Stimulated activated naive B cell treated with anti-CD40 and anti-IgM and Interleukin-4, amounts not matched to agents 10 μg/mL and 1 μg/mL and 100 μg/mL, for 72 hours (primary cell): ENCODE measurements at places on chromosomes 1 and 21.

DNA sequence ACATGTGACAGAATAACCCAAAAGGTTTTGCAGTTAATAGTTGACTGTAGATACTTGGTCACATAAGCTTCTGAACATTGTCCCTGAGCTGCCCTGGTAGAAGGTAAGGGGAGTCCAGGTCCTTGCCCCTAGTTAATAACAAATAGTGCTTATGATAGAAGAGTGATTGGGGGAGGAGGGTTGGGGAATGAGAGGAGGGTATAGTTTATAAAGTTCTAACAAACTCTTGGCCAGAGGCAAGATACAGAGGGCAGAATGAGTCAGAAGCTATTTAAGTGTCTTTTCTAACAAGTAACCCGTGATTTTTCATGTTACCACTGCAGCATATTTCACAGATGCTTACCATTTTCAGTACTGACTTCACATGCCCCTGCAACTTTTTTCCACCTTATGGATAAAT, 26.7 kb upstream of the MYOCOS start:
- no peak for DNase-seq

- no peak for DNase-seq
Observed at GRCh38 chr1:27503844-27504587, 14.0 kb upstream of the WASF2 start.

DNA sequence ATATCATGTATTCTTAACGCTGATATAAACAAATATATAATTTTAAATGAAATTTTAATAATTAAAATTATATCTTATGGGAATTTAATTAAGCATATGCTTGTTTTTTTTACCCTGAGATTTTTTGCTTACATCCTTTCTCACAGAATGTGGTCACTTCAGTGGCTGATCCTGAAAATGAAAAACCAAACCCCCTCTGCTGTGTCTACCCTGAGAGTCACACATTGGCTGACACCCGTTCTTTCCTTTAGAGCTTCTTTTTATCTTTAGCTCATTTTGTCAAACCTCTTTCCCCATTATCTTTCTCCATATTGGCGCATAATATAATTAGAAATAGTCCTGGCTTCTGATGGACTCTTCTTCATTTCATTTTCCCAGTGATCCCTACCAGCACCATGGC, 10.8 kb upstream of the CACYBP start:
- no peak for DNase-seq

- no peak for DNase-seq
Observed at GRCh38 chr1:77273891-77274290, 7.9 kb upstream of the AK5 start.

GRCh38 chr1:24586119-24586518, 30.2 kb downstream of the NCMAP start:
- DNase-seq = no peak

- no peak for DNase-seq
Observed at GRCh38 chr1:56495538-56495937, 83.8 kb downstream of the PLPP3 start.

- DNase-seq = peak; percentile 61
Observed at GRCh38 chr1:89941110-89941766, 53.7 kb upstream of the ZNF326 start.

- no peak for DNase-seq
Observed at GRCh38 chr1:246748867-246749266, 24.7 kb downstream of the SCCPDH start.

DNA sequence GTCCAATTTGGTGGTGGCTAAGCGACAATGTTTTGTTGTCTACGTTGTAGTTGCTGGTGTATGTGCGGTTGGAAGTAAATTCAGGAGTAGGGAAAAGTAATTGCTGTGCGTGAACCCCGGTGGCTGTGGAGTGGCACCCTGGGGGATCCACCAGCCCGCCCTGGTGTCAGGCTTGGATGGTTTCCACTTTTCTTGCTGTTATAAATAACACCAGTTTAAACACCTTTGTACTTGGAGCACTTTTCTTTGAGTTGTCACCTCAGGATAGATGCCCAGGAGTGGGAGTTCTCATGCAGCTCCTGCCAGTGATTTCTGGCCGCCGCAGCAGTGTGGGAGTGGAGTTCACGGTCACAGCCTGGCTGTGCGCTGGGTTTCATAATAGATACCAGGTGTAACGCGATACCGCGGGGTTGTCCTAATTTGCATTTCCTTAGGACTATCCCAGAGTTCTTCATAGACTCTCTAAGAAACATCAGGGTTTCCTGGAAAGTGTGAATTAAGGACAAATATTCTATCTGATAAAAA, 12.8 kb upstream of the TMEM200B start:
- no peak for DNase-seq

DNA sequence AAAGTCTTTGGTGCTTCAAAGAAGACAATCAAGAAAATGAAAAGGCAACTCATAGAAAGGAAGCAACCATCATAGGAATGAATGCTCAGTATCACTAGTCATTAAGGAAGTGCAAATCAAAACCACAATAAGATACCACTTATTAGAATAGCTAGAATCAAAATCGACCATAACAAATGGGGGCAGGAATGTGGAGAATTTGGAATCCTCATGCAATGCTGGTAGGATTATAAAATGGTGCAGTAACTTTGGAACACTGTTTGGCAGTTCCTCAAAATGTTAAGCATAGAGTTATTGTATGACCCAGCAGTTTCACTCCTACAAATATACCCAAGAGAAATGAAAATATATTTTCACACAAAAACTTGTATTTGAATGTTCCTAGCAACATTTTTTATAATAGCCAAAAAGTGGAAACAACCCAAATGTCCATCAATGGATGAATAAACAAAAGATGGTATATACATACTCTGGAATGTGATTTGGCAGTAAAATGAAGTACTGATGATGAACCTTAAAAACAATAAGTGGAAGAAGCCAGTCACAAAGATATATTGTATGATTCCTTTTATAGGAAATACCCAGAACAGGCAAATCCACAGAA, 105.6 kb downstream of the MIS18A start:
- no peak for DNase-seq

DNA sequence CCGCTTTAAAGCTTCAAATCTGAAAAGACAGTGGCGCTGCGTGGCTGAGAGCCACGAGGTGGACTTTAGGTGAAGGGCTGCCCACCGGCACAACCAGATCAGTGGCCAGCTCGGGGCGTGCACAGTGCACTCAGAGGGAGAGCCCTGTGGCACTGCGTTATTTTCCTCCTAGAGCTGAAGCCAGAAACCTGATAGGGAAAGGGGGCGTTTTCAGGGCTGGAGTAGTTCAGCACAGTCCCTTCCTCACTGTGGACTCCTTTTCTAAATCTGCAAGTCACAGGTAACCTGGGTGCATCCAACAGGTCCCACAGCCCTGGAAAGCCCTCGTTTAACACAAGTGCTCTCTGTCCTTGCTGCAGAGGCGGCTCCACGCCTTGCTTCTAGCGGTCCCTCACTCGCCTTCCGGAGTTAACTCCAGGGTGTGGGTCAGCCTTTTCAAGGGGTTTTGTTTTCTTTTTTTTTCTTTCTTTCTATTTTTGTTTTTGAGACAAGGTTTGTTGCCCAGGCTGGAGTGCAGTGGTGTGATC, 81.2 kb downstream of the GALNT2 start:
- DNase-seq = no peak

DNA sequence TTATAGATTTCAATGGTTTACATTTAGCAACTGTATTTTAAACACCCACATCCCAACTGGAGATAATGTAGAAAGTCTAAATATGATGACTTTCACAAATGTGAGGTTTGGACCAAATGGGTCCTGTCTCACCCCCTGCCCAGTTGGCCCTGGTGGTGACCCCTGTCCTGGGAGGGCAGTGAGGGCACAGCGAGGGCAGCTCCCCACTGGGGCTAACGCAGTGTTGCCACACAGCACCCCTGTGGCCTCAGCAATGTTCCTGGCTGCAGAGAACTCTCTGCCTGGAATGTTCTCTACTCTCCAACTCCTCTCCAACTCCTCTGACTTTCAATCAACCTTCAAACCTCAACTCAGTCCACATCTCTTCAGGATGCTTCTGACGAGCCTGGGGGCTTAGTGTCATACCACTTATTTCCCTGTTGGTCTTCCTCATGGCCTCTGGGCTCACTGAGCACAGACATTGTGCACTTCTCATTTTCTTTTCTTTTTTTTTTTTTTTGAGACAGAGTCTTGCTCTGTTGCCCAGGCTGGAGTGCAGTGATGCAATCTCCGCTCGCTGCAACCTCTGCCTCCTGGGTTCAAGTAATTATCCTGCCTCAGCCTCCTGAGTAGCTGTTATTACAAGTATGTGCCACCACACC, 25.8 kb downstream of the KCNA10 start:
- DNase-seq = no peak

DNA sequence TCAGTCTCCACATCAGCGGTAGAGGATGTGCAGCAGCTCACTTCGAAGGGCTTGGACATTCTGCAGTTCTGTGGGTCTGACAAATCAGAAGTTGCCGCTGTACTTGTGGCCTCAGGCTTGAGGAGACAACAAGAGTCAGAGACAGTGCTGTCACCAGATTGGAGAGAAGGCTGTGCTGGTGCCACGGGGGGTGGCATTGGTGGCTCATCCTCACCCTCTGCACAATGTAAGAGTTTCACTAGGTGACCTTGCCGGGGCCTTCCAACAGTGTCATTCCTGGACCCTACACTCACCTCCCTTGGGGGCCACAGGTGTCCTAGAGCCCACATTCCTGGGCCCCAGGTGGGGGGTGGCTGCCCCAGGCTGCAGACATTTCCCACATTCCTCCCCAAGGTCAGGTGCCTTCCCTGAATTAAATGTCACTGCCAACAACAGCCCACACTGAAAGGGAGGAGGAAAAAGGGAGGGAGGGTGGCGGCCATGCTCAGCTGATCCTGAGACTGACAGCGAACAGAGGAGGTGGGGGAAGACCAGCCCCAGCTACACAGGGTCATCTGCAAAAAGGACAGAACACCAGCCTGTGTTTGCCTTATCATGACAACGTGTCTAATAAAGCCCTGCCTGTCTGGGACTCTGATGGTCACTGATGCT, 46.4 kb downstream of the TMCC2 start:
- peak; percentile 39 for DNase-seq

DNA sequence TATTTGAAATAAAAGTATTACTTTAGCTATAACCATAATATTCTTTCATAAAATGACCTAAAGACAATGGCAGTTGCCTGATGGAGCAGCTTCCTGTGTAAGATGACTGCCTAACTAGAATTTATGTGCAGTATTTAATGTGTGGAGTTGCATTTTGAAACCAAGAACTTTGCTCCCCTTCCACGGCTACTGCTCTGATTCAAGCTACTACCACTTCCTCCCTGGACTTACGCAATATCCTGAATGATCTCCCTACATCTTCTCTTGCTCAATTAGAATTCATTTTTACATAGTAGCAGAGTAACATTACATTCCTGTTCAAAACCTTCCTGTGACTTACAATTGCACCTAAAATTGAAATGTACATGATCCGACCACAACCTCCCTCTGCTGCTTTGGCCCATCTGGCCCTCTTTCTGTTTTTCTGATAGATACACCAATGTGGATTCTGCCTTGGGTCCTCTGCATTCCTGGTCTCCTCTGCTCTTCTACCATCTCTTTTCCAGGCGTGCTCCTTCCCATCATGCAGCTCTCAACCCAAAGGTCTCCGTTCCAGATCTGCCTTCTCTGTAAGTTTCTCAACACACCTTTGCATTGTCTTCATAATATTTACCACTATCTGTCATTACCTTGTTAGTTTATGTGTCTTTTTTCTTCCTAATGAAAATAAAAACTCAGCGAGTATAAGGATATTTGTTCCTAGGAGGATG, 47.4 kb upstream of the USP25 start:
- no peak for DNase-seq

- no peak for DNase-seq
Observed at GRCh38 chr1:30108186-30108585, 615.2 kb downstream of the MATN1 start.

DNA sequence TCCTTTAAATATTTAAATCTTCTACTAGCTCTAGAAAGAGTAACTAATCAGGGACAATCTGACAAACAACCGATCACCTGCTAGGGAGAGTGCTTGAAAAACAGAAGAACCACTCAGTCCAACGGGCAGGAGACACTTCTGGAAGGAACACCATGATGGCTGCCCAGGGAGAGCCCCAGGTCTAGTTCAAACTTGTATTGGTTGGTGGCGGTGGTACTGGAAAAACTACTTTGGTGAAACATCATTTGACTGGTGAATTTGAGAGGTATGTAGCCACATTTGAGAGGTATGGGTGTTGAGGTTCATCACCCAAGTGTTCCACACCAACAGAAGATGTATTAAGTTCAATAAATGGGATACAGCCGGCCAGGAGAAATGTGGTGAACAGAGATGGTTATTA, 4.8 kb upstream of the WDR47 start:
- DNase-seq = no peak

- DNase-seq = no peak
Observed at GRCh38 chr1:7688659-7689058, 82.4 kb upstream of the VAMP3 start.

- no peak for DNase-seq
Observed at GRCh38 chr1:222058249-222058648, 316.4 kb upstream of the DUSP10 start.

- DNase-seq = no peak
Observed at GRCh38 chr1:228145463-228146416, 4.0 kb upstream of the GJC2 start.

GRCh38 chr1:203744075-203744972, 20.7 kb upstream of the LAX1 start:
- DNase-seq = peak; percentile 4

- no peak for DNase-seq
Observed at GRCh38 chr21:30447056-30447455, 7.0 kb downstream of the KRTAP15-1 start.

GRCh38 chr1:231188072-231188471, 26.2 kb downstream of the TRIM67 start:
- no peak for DNase-seq

- no peak for DNase-seq
Observed at GRCh38 chr1:24806588-24806987, 61.3 kb downstream of the CLIC4 start.

DNA sequence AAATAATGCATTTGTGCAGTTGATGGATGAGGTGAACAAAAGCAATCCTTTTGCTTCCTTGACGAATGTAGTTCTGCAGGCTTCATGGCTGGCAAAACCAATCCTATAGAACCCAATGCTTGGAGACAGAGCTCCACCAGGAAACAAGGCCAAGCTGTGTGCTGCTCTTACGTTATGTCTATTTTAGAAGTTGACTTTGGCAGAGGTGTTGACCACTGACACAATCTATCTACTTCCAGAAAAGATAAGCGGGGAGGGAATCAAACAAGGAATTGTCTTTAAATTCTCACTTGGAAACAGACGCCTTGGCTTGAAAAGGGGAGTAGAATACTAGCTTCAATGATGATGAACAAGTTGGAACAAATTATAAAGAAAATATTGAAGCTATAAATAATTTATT, 211.2 kb downstream of the SETD4 start:
- no peak for DNase-seq

- no peak for DNase-seq
Observed at GRCh38 chr1:207059881-207060280, 6.8 kb downstream of the PFKFB2 start.
